ENCODE measurements at places on chromosomes 6 and 20.
A peak's percentile ranks its signal among the peaks of the same experiment; 100 is the strongest.

DNA sequence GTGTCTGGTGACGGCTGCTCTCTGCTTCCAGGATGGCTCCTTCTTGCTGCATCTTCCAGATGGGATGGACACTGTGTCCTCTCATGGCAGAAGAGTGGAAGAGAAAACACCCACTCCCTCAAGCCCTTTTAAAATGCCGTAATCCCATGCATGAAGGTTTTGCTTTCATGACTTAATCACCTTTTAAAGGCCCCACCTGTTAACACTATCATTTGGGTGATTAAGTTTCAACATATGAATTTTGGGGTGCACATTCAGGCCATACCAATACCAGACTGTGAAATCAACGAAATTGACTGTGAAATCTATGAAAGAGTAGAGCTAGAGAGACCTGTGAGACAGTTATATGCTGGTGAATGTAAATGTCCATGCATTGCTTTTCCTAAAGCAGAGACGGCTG, 374.3 kb upstream of the CHD6 start:
- DNase-seq: no peak

DNA sequence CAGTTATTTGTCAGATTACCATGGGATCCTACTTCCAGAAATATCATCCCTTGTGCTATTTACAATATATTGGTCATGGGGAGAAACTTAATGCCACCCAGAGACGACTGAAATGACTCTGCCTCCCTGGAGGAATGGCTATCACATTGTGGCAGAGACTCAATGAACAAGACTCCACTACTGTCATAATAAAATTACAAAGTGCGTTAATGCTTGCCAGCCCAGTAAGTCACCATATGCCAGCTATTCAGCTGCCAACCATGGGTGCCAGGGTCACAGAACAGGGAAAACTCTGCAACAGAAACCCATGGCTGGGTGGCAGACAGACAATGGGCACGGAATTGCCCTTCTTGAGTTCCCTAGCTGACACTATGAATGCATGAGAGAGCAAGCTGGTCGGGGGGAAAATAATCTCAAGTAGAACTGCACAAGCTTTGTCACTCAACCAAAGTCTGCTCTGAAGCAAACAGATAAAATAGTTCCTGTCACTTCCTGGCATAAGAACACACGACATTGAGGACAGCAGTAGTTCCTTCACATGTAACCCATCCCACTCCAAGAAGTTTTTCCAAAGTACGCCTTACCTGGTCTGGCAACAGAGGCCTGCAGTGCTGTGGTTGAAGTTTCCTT, 32.1 kb downstream of the TP53INP2 start:
- DNase-seq: no peak

DNA sequence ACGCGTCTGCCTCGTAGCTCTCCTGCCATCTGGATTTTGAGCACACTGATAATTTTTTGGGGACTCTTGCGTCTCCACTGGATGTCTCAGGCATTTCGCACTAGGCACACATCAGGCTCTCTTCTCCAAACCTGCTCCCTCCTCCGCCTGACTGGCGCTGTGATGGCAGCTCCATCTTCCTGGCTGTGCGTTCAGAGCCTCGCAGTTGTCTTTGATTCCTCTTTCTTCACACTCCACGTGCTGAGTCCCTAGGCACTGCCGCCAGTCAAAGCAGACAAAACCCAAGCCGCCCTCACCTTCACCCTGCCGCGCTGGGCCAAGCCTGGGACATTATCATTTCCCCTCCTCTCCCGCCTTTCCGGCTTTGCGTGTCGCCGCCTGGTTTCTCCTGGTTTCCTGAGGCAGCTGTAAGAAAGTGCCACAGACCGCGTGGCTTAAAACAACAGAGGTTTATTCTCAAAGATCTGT, 778 bp downstream of the PSMG4 start:
- DNase-seq: no peak

GRCh38 chr6:152094992-152095592, 287.6 kb downstream of the ESR1 start:
- no peak for DNase-seq

GRCh38 chr20:48608756-48609155, 219.0 kb downstream of the PREX1 start:
- DNase-seq: no peak

- no peak for DNase-seq
Measured at GRCh38 chr6:47490676-47491075, 13.1 kb downstream of the CD2AP start.

- DNase-seq: no peak
Measured at GRCh38 chr20:5656126-5656525, 94.1 kb upstream of the SHLD1 start.

GRCh38 chr6:12051861-12052368, 39.8 kb downstream of the HIVEP1 start:
- no peak for DNase-seq

DNA sequence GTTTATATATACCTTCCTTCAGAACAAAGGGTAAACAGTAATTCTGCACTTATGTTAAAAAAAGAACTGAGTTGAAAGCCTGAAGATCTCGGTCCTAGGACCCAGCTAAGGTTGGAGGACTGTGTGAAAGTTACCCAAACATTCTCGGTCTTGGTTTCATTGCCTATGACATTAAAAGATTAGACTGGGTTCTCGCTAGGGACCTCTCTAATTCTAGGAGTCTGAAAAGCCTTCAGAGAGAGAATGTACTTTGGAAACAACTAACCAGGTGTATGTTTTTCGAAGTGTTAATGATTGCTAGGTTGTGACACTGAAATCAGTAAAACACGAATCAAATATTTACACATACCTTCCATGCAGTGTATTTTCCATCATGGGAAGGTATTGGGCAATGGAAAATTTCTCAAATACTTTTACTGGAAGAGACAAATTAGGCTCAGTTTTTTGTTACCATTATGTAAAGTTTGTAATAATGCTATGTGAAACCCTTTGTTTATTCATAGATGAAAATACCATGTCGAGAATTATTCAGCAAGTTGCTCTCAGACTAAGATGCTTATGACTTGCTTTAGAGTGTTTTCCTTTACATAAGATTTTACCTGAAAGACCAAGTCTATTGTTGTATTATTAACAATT, 113.7 kb upstream of the LOC128125822 start:
- no peak for DNase-seq

DNA sequence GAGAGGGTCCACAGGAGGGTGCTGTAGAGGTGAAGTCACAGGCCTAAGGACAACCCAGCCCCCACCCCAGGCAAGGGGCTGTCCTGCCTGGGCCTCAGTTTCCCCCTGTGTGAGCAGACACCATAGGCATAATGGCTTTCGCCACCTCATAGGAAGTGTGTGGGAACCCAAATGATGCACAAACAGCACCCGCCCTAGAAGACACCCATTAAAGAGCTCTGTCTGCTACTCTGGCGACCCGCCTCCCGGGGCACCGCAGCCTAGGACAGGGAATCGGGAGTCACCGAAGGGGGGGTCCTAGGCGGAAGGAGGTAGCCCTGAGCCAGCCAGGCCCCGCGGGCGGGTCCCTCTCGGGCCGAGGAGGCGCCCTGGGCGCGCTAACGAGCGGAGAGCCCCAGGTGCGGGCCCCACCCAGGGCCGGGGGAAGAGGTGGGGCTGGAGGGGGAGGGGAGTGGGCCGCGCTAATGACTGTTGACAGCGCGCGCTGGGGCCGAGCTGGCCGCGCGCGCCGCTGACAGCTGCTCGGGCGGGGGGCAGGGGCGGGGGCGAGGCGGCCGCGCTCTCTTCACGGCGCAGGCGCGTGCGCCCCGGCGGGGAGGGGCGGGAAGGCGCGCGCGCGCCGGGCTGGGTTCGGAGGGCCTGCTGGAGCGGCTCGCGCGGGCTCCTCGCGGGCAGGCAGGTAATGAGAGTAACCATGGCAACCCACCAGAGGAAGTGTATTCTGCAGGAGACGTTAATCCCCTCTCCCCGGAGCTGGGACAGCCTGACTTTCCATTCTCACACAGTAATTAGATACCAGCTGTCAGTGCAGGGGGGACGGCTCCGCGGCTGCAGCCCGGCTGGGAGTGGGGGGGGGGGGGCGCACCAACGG, 48.9 kb downstream of the NOL4L start:
- DNase-seq: peak; percentile 93

- DNase-seq: no peak
Measured at GRCh38 chr6:39193201-39193791, 36.0 kb downstream of the KCNK5 start.

- DNase-seq: no peak
Measured at GRCh38 chr6:43275801-43276576, 22.1 kb upstream of the SLC22A7 start.

GRCh38 chr20:44706301-44707017, 8.7 kb upstream of the CCN5 start:
- DNase-seq: no peak

DNA sequence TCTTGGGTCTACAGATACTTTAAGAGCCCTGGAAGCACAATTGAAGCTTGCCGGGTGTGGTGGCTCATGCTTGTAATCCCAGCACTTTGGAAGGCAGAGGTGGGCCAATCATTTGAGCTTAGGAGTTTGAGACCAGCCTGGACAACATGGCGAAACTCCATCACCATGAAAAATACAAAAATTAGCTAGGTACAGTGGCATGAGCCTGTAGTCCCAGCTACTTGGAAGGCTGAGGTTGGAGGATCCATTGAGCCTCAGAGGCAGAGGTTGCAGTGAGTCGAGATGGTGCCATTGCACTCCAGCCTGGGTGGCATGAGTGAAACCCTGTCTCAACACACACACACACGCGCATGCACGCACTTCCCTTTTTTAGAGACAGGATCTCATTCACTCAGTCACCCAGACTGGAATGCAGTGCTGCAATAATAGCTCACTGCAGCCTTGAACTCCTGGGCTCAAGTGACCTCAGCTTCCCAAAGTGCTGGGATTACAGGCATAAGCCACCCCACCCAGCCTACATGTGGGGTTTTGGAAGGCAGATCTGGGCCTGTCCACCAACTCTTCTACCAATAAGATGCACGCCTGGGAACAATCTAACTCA, 182.5 kb upstream of the JARID2 start:
- DNase-seq: no peak

DNA sequence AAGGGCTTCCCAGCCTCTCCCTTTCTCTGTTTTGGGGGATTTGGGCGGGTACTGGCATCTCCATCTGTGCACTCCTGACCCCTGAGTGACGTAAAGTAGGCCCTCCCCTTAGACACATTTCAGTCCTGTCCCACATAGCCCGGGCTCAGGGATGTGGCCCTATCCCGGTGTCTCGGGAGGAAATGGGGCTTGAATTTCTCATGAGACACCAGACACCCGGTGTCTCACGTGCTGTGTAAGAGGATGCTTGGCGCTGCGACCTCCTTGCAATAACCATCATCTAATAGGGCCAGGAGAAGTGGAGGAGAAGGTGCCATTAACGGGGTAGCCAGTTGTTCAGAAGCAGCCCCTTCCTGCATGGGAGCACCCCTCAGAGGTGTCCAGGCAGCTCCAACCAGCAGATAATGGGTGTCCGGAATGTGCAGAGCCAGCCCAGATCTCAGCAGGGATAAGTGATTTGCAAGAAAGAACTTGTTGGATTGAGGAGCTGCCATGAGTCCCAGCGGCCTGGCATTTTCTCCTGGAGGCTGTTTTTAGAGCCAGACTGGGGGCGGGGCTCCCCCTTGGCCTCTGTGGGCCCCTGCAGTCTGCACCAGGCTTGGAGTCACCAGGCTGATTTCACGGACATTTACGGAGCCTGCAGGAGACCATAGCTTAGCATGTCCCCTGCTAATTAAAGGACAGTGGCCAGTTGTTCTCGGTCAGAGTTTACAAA, 372.0 kb downstream of the PREX1 start:
- no peak for DNase-seq

DNA sequence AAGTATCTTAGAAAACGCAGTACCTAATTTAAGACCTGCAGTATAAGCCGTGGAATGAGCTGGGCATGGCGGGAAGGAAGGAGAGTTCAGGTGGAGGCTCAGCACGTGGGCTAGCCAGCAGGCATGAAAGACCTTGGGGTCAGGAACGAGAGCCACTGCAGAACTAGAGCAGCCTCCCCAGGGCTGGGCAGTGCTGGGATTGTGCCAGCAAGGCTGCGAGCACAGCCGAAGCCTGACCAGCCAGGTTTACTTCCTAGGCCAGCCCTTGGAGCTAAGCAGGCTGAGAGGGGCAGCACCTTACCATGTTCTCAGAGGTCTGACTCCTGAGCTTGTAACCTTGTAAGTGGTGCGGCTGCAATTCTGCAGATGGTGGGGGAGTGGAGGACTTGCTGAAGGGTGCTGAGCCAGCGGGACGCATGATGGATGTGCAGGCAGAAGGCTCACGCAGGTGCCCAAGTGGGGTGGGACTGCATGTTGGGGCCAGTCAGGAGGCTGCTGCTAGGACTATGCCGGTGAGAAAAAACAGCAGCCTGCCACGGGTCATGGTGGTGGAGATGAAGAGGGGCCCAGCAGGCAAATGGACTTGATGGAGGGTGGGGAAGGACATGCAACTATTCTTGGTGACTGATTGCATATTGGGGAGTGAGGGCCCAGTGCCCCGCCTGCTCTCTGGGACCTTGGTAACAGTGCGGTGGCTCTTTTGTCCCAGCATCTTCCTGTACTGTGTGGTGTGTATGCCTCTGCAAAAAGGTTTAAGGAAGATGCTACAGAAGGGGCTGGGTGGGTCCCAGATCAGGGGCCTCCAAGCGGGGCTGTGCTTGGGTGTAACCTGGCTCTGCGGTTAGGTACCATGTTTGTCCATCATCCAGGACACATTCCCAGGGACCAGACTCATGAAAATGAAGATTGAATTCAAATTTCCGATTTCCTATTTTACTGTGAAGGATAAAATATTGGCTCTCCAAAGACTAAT, 37.6 kb upstream of the IRF4 start:
- DNase-seq: no peak

- DNase-seq: no peak
Measured at GRCh38 chr20:59567585-59568508, 36.5 kb upstream of the PHACTR3 start.

GRCh38 chr6:145339089-145339488, 396.2 kb downstream of the EPM2A start:
- peak; percentile 6 for DNase-seq

DNA sequence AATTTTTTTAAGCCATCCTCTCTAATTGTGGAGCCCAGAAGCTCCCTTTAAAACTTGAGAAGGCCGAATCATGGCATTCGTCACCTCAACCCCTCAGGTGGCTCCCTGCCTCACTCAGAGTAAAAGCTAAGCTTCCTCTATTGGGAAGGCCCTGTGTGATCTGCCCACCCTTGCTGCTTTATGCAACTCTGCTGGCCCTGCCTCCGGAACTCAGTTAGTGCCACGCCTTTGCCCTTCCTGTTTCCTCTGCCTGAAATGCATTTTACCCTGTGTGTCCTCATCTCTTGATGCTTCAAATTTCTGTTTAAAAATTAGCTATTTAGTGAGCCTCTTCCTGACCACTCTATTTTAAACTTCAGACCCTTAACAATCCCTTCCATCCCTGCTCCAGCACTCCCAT, 5.7 kb downstream of the PACRG start:
- no peak for DNase-seq

- no peak for DNase-seq
Measured at GRCh38 chr20:61816606-61817460, 248.8 kb downstream of the TAF4 start.

DNA sequence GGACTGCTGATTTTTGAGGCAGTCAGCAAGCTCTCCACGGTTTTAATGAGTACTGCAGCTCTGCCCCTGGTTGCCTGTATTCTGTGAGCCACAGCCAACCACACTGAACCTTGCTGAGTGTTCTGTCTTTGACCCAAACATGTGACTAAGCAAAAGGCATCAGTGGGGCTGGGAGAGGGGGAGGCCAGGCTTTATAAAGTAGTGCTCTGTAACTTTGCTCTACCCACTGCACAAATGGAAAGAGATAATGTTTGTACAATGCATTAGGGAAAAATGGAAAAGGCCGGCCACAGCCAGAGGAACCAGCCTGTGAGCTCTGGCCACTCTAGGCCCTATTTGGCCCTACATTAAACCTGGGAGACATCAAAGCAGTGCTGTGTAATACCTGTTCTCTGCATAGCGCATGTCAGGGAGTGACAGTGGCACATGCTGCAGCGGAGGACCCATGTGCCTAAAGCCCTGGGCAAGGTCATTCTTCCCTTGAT, 22.0 kb downstream of the KLHL31 start:
- no peak for DNase-seq

Measured in NCI-H1417 treated with DMSO at 0.1 percent for 48 hours (cell line).